Kidney (tissue), 22 donors: ENCODE measurements at places on chromosomes 16 and 17. TPM values are rescaled to one million over a fixed set of nuclear protein-coding genes. Genes with fewer than 3 reads are reported as not detected.

GRCh38 chr17:68290955-68291835 lies at the start of the genes ARSG and SLC16A6:
Gene ARSG (plus strand): TSS chr17:68291495. CDS start chr17:68307494, 15,999 bp downstream.
Gene SLC16A6 (minus strand): TSS chr17:68291127. CDS start chr17:68278320, 12,807 bp downstream.
- DNase-seq: peak; percentile 94

GRCh38 chr16:53773150-53773846 lies 69.3 kb downstream of the FTO start:
- peak; percentile 71 for DNase-seq

HGS gene
- 85.5 TPM for polyA plus RNA-seq

DNA sequence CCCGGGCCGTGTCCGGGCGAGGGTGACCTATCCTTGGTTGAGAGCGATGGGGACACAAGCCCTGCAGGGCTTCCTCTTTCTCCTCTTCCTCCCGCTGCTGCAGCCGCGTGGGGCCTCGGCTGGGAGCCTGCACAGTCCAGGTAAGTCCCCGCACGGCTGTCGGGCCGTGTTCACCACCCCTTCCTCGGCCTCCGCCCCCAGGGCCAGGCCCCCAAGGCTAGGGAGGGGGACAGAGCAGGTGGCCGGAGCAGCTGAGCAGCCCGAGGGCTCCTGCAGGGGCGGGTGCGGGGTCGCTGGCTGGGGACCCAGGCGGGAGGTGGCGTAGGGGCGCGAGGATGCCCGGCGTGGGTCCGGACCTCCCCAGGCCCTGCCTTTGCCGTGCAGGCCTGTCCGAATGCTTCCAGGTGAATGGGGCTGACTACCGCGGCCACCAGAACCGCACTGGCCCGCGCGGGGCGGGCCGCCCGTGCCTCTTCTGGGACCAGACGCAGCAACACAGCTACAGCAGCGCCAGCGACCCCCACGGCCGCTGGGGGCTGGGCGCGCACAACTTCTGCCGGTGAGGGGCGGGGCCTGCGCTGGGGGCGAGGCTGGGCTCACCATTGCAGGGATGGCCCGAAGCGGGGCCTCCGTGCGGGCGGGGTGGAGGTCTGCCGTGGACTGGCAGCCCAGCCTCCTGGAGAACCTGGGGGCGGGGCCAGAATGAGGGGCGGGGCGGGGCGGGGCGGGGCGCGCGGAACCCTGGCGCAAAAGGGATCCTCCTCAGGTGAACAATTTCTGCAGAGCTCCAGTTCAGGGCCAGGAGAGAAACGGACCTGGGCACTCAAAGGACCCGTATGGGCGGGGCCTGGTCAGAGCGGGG lies 631 bp downstream of the KREMEN2 start:
- DNase-seq: peak; percentile 84

DNA sequence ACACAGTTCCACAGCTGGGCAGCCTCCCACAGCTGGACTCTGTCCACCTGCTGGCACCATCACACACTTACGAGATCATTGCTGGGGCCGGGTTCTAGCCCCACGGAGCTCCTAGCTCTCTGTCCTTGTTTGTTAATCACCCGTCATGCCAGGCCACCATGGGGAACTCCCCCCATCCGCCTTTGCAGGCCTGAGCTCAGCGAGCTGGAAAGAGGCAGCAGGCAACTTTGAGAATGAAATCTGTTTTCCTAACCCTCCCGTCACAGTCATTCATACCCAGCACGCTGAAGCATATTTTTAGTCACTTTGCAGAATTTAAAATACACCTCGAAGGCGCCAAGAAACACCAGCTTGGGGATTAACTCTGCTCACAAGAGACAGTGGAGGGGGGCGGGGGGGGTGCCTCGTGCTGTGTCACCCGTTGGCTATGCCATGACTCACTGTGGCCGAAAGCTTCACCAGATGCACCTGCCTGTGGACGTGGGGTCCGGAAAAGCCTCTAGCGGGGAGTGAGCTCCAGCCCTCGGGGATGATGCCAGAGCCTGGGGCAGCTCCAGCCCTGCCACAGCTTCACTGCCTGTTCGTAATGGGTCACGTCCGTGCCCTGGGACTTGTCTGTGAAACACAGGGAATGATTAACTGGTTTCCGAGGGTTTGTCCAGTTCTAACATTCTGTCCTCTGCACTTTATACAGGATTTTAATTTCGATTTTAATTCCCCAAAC lies 1.4 kb upstream of the SPNS2 start:
- DNase-seq: peak; percentile 94

DNA sequence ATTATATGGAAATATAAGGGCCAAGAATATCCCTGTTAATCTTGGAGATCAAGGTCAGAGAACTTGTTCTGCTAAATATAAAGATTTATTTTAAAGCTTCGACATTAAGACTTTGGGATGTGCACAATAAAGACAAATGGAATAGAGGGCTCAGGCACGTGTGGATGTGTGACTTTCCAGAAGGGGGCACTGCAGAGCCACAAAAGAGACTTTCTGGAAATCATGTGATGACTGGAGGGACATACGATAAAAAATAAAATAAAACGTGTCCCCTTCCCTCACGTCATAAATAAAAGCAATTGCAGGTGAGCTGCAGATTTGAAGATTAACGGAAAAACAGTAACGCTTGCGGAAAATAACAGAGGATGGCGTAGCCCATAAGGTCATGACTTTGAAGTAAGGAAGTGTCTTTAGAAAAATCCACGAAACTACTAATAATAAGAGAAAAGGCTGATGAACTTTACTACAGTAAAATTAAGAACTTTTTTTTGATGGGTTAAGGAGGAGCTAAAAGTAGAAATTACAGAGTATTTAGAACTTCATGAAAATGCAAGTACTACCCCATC lies 9.4 kb upstream of the ENGASE start:
- peak; percentile 35 for DNase-seq

HSD11B2 gene
- 1,022 TPM for polyA plus RNA-seq

HELZ gene
- polyA plus RNA-seq: 2.8 TPM

DLG4 gene
- polyA plus RNA-seq: 6.6 TPM
